ENCODE measurements at places on chromosomes 11 and 22.

GRCh38 chr11:6127881-6128280, 20.4 kb downstream of the OR56B4 start:
- no peak for DNase-seq

DNA sequence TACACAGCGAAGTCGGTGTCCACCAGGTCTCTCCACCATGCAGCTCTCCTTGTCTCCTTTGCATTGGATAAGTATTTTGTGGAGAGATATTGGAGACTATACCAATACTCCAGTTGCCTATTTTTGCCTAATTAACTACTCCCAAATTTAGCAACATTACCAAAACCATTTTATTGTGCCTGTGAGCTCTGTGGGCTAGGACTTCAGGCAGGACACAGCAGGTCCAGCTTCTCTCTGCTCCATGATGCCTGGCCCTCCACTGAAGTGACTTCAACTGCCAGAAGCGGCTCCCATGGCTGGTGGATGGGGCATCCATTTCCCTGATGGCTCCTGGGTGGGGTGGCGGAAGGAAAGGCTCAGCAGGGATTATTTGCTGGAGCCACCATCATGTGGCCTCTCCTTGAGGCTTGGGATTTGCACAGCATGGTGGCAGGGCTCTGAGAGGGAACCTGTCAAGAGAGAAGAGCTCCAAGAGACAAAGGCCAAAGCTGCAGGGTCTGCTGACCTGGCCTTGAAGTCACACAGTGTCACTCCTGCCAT, 36.9 kb upstream of the MAPK1 start:
- no peak for DNase-seq

DNA sequence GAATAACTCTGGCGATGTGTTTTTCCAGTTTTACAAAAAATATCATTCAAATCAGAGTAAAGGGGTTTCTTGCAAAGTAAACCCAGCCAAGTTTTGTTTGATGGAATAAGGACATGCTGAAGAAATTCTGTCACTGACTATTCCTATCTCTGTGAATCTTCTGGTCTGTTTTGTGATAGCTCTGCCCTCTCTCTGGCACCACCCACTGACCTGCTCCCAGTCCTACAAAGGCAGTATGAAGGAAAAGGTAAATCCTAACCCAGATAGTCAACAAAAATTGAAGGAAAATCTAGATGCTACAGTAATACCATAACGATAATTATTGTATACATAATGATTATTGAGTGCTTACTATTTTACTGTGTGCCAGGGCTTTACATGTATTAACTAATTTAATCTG, 76.3 kb upstream of the TP53AIP1 start:
- no peak for DNase-seq

- no peak for DNase-seq
Observed at GRCh38 chr11:130762638-130763037, 153.6 kb downstream of the SNX19 start.

GRCh38 chr11:57936050-57936418, 87.6 kb upstream of the OR9Q1 start:
- DNase-seq: no peak
